ENCODE measurements at places on chromosomes 2 and 18.

DNA sequence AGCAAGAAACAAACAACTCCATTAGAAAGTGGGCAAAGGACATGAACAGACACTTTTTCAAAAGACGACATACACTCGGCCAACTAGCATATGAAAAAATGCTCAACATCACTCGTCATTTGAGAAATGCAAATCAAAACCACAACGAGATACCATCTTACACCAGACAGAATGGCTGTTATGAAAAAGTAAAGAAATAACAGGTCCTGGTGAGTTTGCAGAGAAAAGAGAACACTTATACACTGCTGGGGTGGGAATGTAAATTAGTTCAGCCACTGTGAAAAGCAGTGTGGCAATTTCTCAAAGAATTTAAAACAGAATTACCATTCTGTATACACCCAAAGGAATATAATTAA is 130.5 kb downstream of the PLCL1 start:
- DNase-seq: no peak

GRCh38 chr2:11004199-11004598 is 92.5 kb downstream of the KCNF1 start:
- DNase-seq: no peak

- DNase-seq: peak; percentile 10
These were observed 234.4 kb downstream of the NDUFA10 start for GRCh38 chr2:239790721-239791120.

DNA sequence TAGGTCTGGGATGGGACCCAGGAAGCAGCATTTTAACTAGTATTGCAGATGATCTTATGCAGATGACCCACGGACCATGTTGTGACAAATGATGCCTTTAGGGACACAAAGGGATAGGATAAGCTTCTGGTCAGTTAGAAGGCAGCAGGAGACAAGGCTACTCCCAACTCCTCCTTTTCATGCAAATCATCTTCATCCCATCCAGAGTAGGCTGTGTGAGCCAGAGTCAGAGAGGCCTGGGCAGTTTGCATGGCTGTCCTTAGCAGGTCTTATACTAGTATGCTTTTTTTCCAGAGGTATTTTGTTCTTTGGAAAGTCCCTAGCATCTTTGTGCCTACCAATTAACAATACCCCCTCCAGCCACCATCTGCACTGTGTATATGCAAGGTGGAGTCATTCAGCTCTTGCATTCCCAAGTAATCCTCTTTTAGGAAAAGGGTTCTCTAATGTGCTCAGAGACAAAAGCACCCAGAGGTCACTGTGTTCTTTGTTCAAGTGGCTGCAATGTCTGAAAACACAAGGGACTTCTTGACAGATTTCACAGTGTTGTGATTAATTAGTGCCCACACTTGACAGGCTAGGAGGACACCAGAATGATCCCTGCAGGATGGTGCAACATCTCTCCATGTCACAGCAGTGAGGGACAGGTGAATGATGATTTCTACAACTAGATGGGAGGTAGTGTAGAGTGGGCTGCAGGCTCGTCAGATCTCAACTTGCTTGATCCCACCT is 225.8 kb downstream of the NCKAP5 start:
- no peak for DNase-seq

GRCh38 chr2:174004905-174005605 is 39.9 kb upstream of the SP3 start:
- DNase-seq: no peak

- no peak for DNase-seq
These were observed 48.4 kb upstream of the LAPTM4A start for GRCh38 chr2:20099780-20100179.

- no peak for DNase-seq
These were observed 128.8 kb upstream of the SESTD1 start for GRCh38 chr2:179393481-179393880.

- DNase-seq: peak; percentile 56
These were observed 60.1 kb upstream of the IL1RL1 start for GRCh38 chr2:102251042-102251848.

- no peak for DNase-seq
These were observed 689 bp downstream of the OST4 start for GRCh38 chr2:27070653-27071276.

- no peak for DNase-seq
These were observed 44.5 kb upstream of the EGR4 start for GRCh38 chr2:73337828-73338227.

DNA sequence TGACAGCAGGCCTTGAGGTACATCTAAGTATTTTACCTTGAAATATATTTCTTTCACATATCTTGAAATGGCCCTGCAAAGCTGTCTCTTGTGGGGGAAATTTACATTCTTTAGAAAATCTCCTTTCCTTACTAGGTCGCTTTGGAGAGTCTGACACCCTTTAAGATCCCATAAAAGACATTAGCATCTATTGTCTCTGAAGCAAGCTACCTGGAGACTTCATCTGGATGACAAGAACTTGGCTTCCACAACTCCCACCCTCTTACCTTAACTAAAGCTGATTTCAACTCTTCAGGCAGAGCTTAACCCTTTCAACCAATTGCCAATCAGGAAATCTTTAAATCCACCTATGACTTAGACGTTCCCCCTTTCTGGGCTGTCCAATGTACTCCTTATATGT is 219.3 kb downstream of the PIEZO2 start:
- no peak for DNase-seq

DNA sequence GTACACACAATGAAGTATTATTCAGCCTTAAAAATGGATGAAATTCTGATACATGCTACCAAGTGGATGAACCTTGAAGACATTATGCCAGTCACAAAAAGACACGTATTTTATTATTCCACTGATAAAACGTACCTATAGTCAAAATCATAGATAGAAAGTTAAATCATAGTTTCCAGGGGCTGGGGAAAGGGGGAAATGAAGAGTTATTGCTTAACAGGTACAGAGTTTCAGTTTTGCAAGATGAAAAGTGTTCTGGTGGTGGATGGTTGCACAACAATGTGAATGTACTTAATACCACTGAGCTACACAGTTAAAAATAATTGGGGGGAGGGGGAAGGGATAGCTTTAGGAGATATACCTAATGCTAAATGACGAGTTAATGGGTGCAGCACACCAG is 279.0 kb upstream of the STON1 start:
- DNase-seq: no peak

DNA sequence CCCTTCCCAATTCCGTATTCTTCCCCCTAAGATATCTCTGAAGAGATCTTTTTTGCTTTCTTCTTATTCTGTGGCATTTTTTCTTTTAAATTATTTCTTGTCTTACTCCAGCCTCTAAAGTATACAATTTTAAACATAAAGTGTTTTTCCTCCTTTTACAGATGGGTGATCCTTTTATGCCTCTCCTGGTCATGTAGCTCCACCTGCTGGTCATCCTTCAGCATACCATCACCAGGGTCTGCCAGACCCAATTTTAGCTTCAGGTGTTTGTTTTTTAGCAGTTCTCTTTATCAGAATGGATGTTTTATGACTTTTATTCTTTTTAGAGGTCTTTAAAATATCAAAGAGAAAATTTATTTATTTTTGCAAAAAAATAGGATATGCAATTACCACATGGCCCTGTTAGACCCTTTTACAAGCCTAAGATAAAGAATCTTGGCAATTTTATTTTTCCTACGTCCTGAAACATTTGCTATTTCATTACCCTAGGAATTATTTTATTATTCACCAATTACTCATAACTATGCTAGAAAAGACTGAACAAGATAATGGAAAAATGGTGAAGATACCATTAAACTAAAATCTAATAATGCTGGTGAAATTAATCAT is 55.5 kb downstream of the PIGN start:
- DNase-seq: peak; percentile 51

DNA sequence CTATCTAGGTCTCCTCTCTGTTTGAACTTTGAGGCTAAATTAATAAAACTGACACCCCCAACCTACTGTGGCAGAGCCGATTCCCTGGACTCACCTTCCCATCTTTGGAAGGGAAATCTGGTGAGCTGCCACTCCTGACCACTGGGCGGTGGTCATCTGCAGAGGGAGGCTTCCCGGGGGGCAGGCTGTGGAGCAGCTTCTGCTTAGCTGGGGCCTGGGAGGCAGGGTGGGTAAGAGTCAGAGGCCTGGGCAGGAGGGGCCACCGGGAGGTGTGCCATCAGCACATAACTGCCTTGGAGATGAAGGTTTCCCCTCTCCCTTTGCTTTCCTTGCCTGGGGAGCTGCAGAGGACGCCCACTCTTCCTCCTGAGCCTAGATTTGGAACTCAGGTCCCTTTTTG is 2.3 kb upstream of the NPPC start:
- DNase-seq: no peak

DNA sequence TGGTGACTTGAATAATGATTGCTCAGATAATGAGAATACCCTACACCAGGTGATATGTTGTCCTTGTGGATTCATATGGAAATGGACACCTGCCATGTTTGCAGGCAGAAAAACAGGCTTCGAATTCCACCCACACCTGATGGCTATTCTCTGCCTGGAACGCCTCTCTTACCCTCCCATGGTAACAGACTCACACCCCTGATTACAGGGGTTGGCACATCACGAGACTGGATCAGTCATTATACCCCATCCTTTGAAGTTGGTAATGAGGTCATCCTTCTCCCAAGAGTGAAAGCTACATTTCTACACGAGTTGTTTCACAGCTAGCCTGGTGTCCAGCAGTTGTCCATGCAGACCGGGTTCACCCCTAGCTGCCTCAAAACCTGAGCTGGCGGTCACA is 71.4 kb upstream of the MBOAT2 start:
- no peak for DNase-seq

DNA sequence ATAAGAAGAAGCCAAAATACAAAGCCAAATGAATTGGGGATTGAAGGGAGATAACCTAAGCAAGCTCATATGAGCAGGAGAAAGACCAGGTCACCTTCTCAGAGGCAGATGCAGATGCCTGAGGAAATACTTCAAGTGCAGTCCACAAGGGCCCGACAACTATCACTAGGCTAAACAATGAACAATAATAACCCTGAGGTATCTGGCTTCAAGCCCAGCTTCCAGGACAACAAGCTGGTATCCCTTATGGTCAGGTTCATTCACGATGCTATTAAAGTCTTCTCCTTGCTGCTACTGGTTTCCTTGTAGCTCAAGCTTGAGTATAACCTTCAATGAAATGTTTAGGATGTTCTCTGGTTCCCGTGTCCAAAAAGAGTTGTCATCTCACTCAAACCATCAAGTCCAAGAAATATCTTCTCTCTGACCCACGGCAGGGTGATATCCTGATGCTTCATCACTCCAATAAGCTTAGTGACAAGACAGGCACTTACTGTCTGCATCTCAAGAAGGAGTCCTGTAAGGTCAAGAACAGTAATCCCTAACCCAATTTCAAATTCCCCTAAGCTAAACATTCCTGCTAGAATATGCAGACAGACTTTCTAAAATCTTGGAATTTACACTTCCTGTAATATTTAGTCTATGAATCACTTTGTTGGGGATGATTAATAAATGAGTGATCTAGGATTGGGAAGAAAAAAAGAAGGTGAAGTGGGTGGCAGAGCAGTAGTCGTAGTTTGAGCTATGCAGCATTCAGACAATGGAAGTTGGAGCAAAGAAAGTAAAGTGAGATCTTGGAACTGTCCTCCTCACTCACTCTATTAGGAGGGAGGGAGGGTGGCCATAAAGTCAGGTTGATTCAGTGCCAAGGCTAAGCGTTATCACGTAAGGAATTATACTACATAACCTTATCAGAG is 33.1 kb downstream of the CHN1 start:
- DNase-seq: no peak

- DNase-seq: no peak
These were observed 45.2 kb downstream of the UBXN4 start for GRCh38 chr2:135786823-135787222.

DNA sequence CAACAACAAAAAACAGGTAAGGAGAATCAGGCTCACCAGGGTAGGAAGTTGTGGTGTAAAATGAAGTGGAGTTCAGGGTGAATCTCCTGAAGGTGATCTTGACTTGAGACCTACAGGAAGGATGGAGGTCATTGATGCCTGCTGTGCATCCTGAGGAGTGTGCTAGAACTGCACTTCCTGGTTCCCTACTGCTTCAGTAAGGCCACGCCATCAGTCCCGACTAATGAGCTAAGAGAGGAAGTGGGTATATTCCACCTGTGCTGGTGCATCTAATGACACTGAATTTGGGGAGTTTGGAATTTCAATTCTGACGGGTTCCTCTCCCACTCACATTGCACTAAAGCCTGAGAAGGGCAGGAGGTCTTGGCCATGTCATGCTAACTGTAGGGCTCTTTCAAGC is 349.3 kb upstream of the SLC14A2 start:
- no peak for DNase-seq

GRCh38 chr2:99450199-99450598 is 39.6 kb downstream of the REV1 start:
- no peak for DNase-seq

DNA sequence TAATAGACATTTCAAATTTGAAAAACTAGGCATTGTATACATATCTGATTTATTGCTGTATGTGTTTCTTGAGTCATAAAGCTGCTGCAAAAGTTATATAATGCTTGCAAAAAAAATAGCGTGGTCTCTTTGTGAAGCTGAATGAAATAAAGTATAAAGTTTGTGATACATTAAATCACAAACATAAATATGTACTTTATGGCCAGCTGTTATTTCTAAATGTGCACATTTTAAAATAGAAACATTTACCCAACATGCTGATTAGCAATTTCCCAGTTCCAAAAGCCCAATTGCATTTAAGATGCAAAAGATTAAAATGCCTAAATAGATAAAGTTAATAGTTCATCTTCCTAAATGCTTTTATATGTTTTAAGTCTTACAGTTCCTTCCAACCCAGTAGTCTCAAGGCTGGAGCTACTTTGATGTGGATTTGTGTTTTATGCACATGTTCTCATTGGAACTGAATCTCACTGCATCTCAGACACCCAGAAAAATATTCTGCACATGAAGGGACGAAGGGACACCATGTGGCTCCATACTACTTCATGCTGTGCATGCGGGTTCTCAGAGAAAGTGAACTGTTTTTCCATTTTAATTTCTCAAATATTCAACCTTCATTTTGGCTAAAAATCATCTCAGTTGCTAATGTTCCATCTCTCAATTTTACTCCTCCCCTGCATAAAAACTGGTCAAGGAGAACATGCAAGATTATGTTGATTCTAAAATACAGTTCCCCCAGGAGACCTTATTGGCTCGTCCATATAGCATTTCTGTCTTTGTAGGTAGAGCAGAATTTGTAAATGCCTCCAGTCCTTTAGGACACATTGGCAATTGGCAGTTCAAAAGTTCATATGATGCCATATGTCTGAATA is 304.6 kb downstream of the MTX2 start:
- no peak for DNase-seq

- DNase-seq: no peak
These were observed 65.4 kb upstream of the HNRNPA3 start for GRCh38 chr2:177147093-177147694.

GRCh38 chr2:197516393-197516761 is 511 bp downstream of the MOB4 start:
- DNase-seq: peak; percentile 40

GRCh38 chr2:216033403-216033802 is 20.1 kb upstream of the MREG start:
- DNase-seq: no peak

GRCh38 chr2:10650761-10651160 is 39.0 kb downstream of the NOL10 start:
- no peak for DNase-seq
